ENCODE measurements at places on chromosomes 7 and 10.

- DNase-seq: no peak
Measured at GRCh38 chr10:122350893-122351292, 23.6 kb upstream of the PLEKHA1 start.

- peak; percentile 53 for DNase-seq
Measured at GRCh38 chr7:30969604-30969970, 5.8 kb downstream of the GHRHR start.

DNA sequence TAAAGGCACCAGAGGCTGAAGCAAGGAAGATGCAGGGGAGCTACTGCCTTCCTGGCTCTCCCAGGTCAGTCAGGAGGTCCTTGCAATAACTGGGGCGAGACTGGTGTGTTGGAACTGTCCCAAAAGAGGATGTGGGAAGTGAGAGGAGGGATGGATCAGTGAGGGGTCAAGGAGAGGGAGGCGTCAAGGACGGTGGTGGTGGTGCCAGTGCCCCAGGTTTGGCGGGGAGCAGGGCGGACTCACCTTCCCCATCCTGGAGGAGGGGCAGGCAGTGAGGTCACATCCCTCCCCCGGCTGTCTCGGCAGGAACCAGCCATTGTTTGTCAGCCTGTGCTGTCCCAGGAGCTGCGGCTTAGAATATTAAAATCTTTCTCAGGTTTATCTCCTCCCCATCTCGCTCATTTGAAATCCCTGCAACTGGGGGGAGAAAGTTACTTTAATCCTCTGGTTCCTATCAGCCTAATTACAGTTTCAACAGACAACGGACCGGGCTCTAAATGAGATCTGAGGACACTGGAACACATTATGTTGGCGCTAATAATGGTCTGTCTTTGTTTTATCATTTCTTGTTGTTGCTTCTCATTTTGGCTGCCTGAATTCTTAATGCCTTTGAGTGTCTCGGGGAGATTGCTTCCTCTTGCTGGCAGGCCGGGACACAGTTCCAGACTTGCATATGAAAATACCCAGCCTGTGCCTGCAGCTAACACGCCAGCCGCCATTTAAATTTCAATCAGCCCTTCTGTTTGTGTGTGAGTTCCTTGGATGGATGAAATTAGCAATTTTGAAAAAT, 387.5 kb downstream of the RPS24 start:
- no peak for DNase-seq

DNA sequence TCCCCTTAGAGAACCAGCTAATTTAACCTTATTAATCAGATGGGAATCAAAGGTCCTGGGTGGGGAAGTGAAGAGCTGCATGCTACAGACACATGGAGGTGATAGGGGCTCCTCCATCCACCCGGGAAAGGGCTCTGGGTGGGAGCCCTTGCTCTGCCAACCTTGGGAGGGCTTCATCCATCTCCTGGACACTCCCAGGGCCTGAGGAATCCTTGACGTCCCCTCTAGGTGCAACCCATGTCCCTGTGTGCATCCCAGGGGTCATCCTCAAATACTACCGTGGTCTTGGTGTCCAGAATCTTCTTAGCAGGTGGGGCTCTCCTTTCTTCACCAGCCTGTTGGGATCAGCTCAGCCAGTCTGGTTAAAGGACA, 55.4 kb upstream of the IGFBP3 start:
- DNase-seq: no peak

- DNase-seq: no peak
Measured at GRCh38 chr7:158443688-158444483, 143.7 kb downstream of the PTPRN2 start.

- no peak for DNase-seq
Measured at GRCh38 chr7:100088095-100088620, 611 bp upstream of the COPS6 start.

GRCh38 chr7:109479388-109479787, 909.7 kb downstream of the DNAJB9 start:
- no peak for DNase-seq

DNA sequence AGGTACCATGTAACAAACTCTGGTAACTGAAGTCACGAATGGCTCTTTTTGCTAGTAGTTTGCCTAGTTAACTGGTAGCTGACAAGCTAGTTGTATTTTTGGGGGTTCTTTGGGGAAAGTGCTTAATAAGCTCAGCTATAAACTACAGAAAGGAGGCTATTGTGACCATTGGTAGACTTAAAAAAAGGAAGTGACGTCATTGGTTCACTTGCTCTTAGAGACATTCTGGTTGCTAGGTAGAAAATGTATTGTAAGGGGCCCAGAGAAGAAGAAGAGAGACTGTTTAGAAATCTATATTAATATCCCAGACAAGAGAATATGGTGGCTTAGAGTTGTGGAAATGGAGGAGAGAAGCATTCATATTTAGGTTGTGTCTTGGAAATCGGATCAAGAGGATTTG, 103.0 kb downstream of the NXPH1 start:
- DNase-seq: no peak

DNA sequence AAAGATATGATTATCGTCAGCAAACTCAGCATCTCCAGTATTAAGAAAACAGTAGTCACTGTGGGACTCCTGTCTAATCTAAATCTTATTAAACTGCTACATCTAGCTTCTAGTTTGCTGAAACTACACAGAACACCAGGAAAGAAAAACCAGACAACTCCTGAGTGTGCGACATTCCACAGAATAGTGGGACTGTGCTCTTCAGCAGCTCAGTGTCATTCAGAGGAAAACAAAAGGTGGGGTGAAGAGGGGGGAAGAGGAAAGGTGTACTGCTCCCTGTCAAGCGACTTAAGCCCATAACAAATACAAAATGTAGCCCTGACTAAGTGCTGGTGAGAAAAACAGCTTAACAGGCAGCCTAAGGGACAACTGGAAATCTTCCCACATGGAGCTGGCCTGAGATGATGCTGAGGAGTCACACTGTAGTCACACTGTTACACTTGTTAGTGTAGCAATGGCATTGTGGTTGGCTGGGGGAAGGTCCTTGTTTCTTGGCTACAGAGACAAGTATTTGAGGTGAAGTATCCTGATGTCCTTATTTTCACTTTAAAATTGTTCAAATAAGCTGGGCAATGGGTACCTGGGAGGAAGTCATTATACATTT, 135.5 kb downstream of the USP6NL start:
- no peak for DNase-seq

GRCh38 chr7:135708041-135708440, 19.9 kb downstream of the SLC13A4 start:
- no peak for DNase-seq

- no peak for DNase-seq
Measured at GRCh38 chr7:34277016-34277802, 371.9 kb downstream of the BMPER start.

- no peak for DNase-seq
Measured at GRCh38 chr10:9957351-9957750, 1060.3 kb upstream of the CELF2 start.

- no peak for DNase-seq
Measured at GRCh38 chr10:129404091-129404490, 63.0 kb upstream of the MGMT start.

DNA sequence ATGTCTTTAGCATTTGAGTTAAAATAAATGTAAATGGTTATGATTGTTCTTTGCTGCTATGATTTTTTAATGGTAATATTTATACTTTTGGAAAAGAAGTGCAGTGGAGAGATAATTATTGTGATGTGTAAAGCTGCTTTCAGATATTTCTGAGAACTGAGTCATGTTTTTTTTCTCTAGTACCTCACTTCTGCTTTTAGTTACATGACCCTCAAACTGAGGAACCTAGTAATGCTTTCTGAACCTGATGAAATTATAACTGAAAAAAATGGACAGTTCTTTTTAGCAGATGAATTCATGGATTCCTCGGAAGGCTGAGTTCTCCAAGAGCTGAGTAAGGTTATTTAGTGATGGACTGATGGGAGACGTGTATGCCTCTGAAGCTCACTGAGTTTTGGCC, 167.8 kb downstream of the CDCA7L start:
- DNase-seq: no peak

GRCh38 chr7:83821866-83822265, 172.9 kb upstream of the SEMA3E start:
- no peak for DNase-seq

- no peak for DNase-seq
Measured at GRCh38 chr7:133675510-133676218, 422.8 kb downstream of the EXOC4 start.

GRCh38 chr7:114343949-114344708, 70.5 kb upstream of the FOXP2 start:
- DNase-seq: no peak

- peak; percentile 67 for DNase-seq
Measured at GRCh38 chr7:1883031-1883761, 213.1 kb downstream of the ELFN1 start.

GRCh38 chr7:1862560-1862959, 192.5 kb downstream of the ELFN1 start:
- no peak for DNase-seq

DNA sequence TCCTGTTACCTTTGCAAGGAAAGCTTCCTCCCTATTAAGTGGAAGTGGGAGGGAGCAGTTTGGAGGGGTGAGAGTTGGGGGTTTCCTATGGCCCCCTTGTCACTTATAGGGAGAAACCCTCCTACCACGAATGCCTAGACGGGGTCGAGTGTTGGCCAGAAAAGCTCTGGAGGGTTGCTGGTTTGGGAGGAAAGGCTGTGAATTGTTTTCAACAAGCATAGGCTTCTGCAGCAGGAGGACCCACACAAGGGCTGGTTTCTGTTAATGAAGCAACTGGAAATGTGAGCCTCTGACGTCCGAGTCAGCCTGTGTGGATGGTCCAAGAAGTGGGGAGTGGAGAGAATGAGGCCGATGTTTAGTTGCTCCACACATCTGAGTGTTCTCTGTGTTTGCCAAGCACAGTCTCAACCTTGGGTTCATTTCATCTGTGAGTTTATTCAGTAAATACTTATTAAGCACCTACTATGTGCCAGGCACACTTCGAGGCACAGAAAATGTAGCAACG, 37.3 kb upstream of the LEP start:
- DNase-seq: no peak

GRCh38 chr7:130432886-130433285, 7.9 kb downstream of the CEP41 start:
- no peak for DNase-seq

- no peak for DNase-seq
Measured at GRCh38 chr10:43912469-43912868, 263.8 kb upstream of the ZNF32 start.

GRCh38 chr7:194252-195009, 2.1 kb downstream of the FAM20C start:
- no peak for DNase-seq

DNA sequence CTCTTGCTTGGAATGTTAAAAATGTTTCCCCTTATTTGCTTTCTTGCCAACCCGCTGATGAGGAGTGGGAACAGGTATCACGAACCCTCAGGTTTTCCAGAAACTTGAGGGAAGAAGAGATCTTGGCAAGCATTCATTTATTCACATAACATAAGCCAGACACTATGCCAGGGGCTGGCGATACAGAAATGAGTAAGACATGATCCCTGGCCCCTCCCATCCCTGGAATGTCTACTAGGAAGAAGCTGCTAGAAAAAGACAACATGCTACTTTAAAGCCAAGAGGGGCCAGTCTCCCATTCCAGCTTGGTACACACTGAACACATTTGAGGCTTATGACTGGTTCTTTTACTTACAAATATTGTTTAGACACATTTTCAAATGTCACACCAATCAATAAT, 26.4 kb downstream of the SLC35B4 start:
- DNase-seq: no peak

DNA sequence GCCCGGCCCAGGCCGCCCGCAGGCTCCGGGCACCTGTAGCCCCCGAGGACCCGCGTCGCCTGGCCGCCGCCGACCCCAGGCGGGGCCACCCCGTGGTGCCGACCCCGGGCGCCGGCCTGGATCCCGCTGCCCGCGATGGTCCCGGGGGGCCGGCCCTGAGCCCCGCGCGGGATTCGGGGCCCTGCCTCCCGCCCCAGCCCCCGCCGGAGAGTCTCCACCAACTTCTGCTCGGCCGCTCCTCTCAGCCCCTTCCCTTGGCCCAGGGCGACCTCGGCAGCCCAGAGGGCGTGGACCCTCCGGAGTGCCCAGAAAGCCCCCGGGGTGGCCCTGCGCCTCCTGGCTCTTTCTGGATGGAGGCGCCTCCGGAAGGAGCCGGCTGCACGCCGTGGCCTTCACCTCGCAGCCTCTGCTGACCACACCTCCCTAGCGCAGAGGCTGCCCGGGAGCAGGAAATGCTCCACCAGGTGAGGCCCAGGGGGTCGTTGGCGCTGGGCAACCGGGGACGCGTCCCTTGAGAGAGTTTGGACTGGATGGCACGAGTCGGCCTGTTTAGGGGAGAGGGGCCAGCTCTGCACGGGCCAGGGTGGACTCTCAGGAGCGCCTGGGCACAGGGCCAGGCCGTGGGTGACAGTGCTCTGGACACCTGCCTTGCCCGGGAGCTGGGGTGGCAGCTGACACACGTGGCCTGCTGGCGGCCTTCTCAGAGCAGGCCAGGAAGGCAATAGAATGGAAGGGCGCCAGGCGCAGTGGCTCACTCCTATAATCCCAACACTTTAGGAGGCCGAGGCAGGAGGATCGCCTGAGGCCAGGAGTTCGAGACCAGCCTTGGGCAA, 529 bp downstream of the ZNF853 start:
- no peak for DNase-seq

- no peak for DNase-seq
Measured at GRCh38 chr10:77446700-77447099, 190.9 kb downstream of the KCNMA1 start.

DNA sequence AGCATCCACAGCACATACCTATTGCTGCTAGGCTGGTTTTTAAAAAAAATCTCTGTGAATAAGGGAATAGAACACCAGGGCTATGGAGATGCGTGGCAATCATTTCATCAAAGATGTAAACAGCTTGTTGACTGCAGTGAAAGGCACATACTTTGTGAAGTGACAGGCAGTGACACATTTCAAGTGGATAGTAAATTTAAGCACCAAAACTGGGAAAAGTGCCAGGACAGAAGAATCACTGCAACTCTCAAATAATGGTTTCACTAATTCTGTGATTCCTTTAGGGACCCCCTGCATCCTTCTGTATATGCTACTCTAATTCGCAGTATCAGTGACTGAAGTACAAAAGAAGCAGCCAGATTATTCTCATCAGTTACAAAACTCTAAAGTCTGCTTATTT, 145.2 kb upstream of the KLF14 start:
- no peak for DNase-seq

All from posterior cingulate gyrus (tissue), 11 donors.